ENCODE measurements at places on chromosomes 12 and 14.

DNA sequence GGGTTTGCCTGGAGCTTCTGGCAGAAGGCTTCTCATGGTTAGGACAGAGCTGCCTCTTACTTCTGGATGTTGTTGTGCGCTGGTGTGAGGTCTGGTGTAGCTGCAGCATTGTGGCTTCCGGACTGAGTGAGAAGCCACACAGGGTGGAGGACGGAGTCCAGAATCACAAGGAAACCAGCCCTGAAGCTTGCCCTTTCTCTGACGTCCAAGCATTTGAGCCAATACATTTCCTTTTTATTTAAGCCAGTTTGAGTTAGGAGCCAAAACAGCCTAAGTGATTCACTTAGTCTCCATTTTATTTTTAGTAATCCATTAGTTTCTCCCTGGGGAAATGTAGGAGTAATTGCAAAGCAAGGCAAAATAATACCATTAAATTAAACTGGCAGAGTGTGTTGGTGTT is 402.4 kb upstream of the RGS6 start:
- DNase-seq = no peak

- DNase-seq = no peak
Observed at GRCh38 chr12:107533218-107533617, 152.4 kb upstream of the PWP1 start.

DNA sequence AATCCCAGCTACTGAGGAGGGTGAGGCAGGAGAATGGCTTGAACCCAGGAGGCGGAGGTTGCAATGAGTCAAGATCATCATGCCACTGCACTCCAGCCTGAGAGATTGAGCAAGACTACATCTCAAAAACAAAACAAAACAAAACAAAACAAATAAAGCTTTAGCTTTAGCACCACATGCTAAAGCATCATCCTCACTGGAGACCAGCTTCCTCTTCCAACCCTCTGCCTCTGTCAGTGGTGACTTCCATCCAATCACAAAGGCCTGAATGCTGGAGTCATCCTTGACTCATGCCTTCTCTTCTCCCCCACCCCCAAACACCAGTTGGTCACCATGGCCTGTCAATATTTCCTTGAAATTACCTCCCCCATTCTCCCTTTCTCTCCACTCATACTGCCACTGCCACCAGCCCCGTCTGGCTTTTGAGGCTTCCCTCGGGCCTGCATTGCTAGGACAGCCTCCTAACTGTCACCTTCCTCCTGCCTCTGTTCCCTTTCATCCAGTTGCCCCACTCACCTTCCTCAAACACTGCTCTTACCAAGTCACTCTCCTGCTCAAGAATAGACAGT is 1.4 kb downstream of the ZNF385A start:
- DNase-seq = no peak

DNA sequence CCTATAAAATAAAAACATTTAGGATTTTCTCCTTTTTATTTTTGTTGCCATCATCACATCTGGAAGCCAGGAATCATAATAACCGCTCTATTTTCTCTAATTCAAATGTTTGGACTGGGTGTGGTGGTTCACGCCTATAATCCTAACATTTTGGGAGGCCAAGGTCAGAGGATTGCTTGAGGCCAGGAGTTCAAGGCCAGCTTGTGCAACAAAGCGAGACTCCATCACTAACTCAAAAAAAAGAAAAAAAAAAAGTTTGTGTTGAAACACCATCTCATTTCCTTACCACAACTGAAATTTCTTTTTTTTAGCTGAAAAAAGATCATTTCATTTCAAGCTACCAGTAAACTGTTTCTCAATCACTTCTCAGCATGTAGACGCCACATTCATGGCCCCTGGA is 8.8 kb upstream of the BAZ1A start:
- DNase-seq = no peak

GRCh38 chr14:90374813-90375212 is 22.0 kb upstream of the CALM1 start:
- no peak for DNase-seq

All from NCI-H1417 treated with DMSO at 0.1 percent for 48 hours (cell line).